CD4-positive, alpha-beta T cell (primary cell): ENCODE measurements at places on chromosomes 5 and 9.

GRCh38 chr5:62066761-62067277, 239.2 kb upstream of the KIF2A start:
- DNase-seq, result no peak

DNA sequence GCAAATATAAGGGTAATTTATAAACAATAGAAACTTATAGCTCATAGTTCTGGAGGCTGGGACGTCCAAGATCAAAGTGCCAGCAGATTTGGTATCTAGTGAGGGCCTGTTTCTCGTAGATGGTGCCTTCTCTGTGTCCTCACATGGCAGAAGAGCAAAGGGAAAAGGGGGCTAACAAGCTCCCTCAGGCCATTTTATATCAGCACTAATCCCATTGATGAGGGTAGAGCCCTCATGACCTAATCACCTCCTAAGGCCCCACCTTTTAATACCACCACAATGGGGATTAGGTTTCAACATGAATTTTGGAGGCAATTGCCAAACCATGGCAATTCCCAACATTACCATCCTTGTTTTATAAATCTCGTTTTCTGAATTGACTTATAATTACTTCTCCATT, 259.8 kb downstream of the ARRDC3 start:
- DNase-seq, result no peak

DNA sequence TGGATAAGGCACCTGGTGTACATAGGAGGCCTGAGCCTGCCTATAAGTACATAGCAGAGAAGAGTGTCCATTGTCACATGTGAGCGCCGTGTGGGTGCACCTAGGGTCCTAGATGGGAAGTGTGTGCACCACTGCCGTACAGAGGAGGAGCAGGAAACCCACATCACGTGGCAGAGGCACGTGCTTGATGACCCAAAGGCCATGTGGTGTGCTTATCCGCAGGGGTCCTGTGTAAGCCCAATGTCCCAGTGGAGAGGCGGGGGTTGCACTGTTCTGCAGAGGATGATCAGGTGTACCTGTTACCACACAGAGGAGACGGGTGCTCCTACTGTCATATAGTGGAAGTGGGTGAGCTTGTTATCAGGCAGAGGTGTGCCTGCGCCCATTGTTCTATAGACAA, 354.1 kb upstream of the IRX2 start:
- DNase-seq, result no peak

DNA sequence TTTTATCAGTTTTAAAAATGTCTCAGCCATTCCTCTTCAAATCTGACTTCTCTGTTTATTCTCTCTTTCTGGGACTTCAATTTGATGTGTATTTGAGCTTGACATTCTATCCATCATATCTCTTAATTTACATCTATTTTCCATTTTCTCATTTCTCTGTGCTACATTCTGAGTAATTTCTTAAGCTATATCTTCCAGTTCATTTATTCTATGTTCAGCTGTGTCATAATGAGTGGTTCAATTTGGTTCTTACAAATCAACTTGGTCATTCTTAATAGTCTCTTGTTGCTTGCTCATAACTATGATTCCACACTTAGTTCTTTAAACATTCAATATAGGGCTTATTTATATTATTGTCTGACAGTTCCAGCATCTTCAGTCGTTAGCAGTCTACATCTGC, 16.9 kb downstream of the CKMT2 start:
- no peak for DNase-seq

DNA sequence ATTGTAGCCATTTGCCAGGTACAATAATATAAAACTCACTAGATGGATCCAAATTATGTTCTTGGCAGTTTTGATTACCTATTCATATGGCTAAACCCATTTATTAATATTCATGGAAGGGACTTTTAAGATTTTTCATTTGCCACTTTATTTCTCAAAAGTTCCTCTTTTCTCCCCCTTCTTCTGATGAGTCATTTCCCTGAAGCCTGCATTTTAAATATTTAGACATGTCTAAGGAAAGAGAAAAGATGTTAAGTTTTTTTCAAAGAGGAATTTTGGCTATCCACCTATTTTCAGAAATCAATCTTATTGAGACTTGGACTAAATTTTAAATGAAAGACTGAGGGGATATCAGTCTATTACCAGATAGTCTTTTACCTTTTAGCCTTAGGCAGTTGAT, 1189.4 kb downstream of the EFNA5 start:
- no peak for DNase-seq

DNA sequence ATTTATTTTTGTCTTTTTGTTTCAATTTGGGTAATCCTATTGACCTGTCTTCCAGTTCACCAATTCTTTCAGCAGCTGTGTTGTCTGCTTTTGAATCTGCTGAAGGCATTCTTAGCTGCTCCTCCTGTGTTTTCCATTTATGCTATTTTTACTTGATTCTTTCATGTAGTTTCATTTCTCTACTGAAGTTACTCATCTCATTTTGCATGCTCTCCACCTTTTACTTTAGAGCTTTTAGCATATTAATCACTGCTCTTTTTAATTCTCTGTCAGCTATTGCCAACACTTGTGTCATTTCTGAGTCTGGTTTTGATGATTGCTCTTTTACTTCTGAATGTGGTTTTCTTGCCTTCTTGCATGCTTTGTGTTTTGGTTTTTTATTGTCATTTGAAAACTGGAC, 496.0 kb upstream of the CLINT1 start:
- no peak for DNase-seq

GRCh38 chr9:109381011-109381729, 60.3 kb upstream of the EPB41L4B start:
- no peak for DNase-seq

DNA sequence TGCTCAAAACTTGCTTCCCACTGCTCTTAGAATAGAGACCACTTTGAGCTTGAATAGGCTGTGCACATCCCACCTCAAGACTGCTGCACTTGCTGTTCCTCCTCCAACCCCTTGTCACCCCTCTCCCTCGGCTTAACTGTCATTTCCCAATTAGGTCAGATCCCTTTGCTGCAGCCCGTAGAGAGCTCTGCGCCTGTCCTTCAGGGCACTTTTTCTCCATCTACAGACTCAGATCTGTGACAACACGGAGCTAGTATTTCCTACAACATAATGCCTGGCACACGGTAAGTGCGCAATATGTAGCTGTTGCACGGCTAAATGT, 485 bp upstream of the HABP4 start:
- no peak for DNase-seq

DNA sequence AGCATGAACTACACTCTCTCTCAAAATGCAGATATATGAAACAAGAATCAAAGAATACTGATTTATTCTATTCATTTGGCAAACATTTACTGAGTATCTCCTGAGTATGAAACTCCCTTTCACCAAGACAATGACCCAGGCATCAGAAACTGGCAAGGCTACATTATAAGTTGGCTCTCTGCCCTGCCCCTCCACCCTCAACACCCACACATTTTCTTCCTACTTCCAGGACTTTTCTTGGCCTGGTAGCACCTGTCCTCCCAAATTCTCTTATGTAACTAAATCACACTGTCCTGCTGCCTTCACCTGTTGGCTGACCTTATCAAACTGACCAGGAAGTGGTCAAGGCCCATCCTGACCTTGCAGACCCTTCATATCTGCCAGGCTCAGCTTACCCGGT, 3.5 kb downstream of the RASEF start:
- DNase-seq, result no peak

GRCh38 chr5:171474230-171474813, 54.9 kb downstream of the FGF18 start:
- no peak for DNase-seq

DNA sequence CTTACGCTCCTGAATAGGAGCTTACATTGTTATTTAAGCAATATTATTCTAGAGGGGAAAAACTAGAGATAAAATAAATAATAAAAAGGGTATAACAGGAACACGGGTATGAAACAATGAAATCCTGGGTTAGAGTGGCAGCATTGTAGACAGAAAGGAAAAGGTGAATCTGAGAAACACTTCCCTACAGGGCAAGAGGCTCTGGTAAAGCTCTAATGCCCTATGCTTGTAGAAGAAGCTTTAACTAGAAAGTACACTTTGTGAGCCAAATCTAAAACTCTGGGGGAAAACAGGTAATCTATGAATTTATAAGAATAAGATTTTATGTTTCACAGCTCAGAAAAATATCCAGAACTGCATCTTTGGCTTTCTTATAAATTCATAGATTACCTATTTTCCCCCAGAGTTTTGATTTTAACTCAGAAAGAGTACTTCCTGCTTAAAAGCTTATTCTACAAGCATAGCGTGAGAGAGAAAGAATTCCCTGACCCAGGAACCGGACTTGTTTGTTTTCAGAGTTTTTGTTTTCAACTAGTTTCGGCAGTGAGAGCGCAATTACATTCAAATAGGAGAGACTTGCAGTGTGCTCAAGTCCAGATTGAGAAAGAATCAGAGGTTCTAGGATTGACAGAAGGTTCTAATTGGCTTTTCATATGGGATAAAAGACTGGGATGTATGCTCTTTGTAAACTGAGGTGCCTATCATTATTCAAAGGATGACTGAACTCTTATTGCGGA, 651.0 kb upstream of the RORB start:
- no peak for DNase-seq

DNA sequence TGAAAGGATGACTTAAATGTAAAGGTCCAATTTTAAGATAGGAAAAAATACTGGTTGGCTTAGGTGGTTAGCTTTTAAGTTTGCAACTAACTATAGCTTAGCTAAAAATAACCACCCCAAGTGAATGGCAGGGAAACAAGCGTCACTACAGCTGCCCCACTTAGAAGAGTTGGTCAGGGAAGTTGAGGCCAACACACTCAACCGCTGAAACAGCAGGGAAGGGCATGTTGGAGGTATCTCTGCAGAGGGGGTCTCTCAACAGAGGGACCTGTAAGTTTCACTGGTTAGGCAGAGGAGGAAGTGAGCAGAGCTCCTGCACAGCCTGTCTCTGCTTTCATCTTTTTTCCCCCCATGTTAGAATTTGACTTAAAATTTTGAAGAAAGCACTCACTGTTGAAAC, 75.3 kb downstream of the LHFPL2 start:
- DNase-seq, result no peak

DNA sequence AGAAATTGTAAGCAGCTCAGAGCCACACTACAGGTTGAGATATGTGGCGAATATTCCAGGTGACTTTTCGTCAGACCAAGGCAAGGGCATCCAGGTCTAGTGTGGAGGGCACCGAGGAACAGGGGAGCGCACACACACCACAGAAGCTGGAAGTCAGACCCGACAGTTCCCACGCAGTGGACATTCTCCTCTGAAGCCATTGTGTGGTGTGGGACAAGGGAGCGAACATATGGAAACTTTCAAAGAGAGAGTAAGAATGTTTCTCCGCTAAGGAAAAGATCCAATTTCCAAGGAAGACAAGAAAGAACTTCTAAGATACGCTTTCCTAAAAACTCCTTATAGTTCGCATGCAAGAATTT, 141.4 kb upstream of the OTULINL start:
- DNase-seq, result no peak

DNA sequence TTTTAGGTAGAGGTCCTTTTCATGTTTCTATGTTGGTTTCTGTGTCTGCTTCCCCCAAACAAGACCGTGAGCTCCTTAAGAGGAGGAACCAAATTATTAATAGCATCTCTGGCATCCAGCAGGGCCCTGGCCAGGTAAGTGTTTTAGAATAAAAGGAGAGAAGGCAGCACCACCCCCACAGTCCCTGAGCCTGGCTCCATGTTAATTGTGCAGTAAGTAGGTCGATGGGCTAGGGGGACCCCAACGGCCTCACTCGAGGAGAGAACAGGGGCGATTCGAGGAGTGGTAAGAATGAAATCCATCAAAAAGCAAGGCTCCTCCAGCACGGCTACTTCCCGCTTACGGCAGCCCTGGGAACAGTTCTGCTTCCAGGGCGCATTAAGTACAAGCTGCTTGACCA, 67.0 kb downstream of the GABBR2 start:
- DNase-seq, result no peak

GRCh38 chr5:136062366-136063274, 33.8 kb downstream of the TGFBI start:
- peak; percentile 59 for DNase-seq

DNA sequence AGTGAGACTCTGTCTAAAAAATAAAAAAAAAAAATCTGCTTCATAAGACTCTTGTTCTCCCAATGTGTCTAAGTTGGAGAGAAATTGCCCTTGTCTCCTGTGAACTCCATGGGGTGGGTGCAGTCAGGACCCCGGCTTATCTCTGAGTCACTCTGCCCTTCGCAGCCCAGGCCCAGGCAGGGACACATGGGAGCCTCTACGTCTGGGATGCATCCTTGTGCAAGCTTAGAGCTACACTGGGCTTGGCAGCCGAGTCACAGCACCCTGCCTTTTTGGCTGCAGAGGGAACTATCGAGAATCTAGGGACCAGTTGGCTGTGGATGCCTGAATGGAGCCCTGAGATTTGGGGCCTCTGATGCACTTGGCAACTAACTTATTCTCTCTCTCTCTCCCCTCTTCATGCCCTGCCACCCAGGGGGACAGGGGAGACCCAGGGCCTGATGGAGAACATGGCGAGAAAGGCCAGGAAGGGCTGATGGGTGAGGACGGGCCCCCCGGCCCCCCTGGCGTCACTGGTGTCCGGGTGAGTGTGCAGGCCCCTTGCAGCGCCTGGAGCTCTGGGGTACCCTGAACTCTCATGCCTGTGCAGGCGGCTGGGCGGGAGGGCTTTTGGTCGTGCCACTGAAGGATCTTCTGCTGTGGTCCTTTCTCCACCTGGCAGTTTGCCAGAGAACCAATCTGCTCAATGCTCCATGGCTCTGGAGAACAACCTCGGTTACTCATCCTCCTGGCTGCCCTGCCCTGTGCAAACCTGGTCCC, 47.5 kb upstream of the ORM1 start:
- no peak for DNase-seq

GRCh38 chr9:24721621-24722020, 175.9 kb upstream of the IZUMO3 start:
- DNase-seq, result no peak

DNA sequence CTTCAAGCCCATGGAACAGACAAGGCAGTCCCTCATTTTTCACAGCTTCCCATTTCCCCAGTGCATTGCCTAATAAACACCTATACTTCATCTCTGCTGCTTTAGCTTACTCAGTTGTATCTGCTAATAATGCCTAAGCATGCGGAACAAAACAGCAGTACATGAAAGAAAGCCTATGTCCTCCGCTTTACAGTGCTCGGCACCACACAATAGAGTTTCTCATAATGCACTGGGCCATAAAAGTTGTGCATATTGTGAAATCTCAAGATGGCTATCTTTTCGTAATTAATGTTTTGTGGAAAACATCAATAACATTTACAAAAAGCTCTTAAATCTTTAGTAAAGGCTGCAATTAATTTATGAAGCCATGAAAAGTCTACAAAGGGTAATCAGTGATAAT, 69.3 kb downstream of the DENND1A start:
- DNase-seq, result no peak

DNA sequence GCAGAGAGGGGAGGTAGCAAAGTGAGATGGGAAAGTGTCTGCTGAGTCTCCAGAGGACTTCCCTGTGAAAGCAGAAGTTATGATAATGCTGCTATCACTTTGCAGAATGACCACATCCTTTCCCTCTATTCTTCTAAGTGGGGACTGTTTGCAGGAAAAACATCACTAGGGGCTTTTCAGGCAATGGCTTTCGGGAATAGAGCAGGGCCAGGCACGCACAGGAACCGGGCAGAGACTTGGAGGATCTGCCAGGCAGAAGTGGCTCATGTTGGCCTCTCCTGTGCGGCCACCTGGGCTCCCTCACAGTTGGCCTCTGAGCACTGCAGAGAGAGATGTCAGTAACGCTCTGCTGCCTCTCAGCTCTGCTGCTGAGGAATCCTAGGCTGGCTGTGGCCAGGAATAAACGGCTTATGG, 214.7 kb downstream of the MAST4 start:
- DNase-seq, result no peak

- DNase-seq, result no peak
Measured at GRCh38 chr9:111983484-111983908, 86.9 kb downstream of the UGCG start.
